ENCODE measurements at places on chromosomes 13 and 19. TPM values are rescaled to one million over a fixed set of nuclear protein-coding genes. Genes with fewer than 3 reads are reported as not detected.

DNA sequence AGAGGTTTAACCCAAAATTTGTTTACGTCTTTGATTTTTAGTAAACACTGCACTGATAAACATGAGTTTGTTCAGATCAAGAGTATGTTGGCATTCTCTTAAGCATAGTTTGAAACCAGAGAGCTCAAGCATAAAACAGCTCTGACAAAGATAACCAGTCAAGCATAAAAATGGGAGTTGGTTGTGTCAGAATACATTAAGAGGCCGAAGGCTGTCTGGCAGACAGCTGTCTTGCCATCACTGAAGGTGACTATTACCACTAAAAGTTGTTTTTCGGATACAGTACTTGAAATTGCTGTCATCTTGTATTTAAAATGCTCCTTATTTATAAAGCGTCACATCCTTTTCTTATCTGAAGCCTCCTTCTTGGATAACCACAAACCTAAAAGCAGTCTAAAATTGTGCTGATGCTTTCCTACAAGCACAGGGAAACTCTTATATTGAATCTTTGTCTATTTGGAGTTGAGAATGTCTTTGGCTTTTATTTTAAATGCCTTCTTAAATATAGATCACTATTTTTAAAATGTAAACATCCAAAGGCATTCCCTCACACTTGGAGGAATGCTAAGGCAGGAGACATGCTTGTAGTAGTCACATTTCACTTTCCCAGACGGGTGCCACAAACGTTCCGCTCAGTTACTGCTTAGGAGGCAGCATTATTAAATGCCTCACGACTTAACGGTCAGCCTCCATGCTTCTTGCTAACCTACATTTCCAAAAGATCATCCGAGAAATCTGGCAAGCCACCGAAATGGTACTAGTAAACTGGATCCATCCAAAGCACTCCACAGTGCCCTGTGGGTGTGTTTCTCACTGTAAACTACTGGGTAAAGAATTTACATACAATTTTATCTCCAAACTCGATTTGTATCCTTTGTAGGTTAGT, 1.5 kb downstream of the SMAD9 start:
- DNase-seq: peak; percentile 40

- no peak for DNase-seq
Measured at GRCh38 chr13:38688674-38689073, 1.8 kb downstream of the FREM2 start.

HIF3A gene
- total RNA-seq: 0.49 TPM

HCST gene
- 0.81 TPM for total RNA-seq

GRCh38 chr13:39816936-39817335, 161.5 kb downstream of the COG6 start:
- no peak for DNase-seq

DNA sequence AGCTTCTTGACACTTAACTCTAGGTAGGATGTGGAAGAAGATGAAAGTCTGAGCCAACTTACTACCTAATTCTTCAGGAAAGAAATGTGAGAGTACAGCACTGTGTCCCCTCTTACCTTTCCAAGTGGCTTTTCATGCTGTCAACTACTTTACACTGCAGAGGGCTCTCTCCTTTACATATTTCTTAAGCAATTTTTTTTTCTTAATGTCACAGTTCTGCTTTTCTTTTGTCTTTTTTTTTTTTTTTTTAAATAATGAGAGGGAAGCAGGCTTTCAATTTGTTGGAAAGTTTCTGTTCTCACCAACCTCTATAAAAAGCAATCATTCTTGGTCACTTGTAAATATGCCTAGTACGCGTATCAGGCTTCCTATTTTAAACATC, 212.7 kb upstream of the MIR17HG start:
- DNase-seq: no peak

GRCh38 chr19:5407356-5407755, 47.9 kb upstream of the ZNRF4 start:
- peak; percentile 20 for DNase-seq

- DNase-seq: no peak
Measured at GRCh38 chr19:45498411-45499195, at the start of gene PPM1N. TSS of gene PPM1N (plus strand) at chr19:45498443. CDS start at chr19:45498473, 30 bp downstream.

GRCh38 chr19:21396121-21396520, 812 bp upstream of the ZNF493 start:
- DNase-seq: no peak

- no peak for DNase-seq
Measured at GRCh38 chr19:35222373-35223015, 6.0 kb downstream of the FAM187B start.

HSH2D gene
- not detected for total RNA-seq

DNA sequence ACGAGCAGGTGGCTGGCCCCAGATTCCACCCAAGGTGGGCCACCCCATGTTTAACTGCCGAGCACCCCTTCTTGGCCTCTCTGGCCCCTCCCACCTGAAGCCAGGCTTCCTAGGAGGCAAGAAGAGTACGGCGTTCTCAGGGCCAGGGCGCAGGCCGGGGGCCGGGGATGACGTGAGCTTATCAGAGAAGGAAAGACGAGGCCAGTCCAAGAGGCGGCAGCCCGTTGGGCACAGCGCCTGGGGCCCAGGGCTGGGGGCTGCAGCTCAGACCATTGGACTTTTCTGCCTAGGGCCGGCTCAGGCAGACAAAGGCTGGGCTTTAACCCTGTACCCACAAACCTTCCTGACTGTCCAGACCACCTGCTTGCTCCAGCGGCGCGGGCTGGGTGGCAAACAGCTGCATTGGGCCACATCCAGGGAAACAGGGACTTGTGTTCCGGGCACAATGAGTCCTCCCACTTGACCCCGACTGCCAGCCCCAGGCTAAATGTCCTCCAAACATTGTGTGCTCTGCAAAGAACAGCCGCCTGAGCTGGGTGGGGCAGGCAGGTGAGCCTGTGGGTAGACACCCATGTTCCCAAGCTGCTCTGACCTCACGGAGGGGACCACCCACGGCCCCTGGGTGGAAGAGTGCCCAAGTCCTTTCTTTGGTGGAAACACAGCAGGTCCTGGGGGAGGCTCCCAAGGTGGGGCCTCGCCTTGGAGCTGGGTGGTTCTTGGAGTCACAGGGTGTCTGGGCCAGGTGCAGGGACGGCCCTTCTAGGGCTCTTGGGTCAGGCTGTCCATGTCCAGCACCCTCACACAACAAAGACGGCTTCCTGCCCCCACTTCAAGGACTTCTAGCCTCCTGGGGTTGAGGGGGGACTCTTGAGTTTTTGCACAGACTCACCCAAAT, 21.9 kb downstream of the COMP start:
- no peak for DNase-seq
